ENCODE measurements at places on chromosomes 3 and 15. TPM values are rescaled to one million over a fixed set of nuclear protein-coding genes. Genes with fewer than 3 reads are reported as not detected.
A peak's percentile ranks its signal among the peaks of the same experiment; 100 is the strongest.

DNA sequence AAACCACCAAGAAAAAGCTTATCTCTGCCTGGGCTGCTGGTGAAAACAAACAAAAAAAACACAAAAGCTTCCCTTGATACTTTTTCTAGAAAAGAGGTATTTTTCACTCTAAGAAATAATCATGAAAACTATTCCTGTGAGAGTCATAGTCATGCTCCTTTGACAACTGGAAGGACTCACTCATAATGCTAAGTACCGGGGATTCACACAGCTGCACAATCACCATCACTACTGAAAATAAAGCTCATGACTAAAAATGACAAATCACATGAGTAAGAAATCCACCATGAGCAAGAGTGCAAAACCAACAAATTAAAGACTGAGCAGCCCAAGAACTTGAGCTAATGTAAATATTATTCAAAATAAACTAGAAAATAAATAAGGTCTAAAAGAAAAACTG is 10.6 kb upstream of the POU1F1 start:
- no peak for DNase-seq

GRCh38 chr15:101023501-101024072 is 104.4 kb downstream of the LRRK1 start:
- peak; percentile 38 for DNase-seq

- peak; percentile 55 for DNase-seq
These were observed 40.6 kb downstream of the AMOTL2 start for GRCh38 chr3:134333522-134334181.

DNA sequence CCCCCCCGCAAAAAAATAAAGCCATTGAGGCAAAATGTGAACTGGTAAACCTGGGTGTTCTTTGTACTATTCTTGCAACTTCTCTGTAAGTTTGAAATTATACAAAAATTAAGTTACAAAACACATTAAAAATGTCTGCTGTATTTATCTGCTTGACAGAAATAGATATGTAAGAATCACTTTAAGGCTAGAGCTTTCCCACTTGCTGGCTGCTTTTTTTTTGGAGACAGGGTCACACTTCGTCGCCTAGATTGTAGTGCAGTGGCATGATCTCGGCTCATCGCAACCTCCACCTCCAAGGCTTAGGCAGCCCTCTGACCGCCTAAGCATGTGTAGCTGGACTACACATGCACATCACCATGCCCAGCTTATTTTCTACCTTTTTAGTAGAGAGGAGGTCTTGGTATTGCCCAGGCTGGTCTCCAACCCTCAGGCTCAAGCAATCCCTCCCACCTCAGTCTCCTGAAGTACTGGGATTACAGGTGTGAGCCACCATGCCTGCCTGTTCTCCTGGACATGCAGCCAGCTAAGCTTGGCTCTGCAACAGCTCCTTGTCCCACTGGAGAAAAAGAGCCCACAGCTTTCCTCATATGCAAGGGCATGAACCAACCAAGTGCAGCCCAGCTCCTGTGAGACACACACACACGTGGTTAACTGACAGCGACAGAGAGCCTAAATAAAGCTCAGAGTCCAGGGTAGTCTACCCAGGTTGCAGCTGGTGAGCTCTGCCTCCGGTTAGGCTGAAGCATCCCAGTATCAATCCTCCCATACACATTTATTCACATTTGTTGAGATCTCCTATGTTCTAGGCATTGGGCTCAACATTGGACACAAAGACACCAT is 4.5 kb downstream of the RPS17 start:
- DNase-seq: peak; percentile 28

DNA sequence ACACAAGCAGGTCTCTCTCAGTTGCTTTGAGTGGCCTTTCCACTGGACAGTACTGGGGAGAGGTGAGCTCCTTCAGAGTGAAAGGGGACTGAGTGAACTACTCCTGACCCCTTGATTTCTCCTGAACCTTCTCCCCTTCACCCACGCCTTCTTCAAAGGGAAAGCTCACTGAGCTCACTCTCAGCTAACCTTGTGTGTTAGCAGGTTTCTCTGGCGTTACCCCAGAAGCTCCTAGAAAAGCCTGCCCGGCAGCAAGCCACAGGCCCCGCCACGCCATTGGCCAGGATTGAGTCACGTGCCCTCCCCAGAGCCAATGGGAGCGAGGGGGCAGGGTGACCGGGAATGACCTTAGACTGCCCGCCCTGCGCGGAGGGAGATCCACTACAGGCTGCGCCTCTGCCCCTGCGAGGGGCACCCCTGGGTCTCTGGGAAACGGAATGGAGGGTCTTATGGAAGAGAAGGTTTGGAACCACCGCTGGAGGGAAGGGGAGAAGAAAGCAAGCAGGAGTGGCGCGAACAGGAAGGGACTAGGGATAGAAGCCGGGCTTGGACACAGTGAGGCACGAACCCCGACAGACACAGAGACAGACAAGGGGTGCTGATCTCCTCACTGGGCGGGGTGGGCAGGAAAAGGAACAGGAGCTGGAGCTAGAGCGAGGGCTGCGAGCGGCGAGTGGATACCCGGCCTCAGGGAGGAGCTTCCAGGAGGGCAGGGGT is 17.4 kb upstream of the CLK3 start:
- DNase-seq: peak; percentile 97

- DNase-seq: no peak
These were observed 439.6 kb upstream of the MDFIC2 start for GRCh38 chr3:70752051-70752450.

- no peak for DNase-seq
These were observed 2.2 kb downstream of the FAH start for GRCh38 chr15:80155001-80155377.

GRCh38 chr15:63435204-63435820 is 53.7 kb upstream of the CA12 start:
- DNase-seq: no peak

DNA sequence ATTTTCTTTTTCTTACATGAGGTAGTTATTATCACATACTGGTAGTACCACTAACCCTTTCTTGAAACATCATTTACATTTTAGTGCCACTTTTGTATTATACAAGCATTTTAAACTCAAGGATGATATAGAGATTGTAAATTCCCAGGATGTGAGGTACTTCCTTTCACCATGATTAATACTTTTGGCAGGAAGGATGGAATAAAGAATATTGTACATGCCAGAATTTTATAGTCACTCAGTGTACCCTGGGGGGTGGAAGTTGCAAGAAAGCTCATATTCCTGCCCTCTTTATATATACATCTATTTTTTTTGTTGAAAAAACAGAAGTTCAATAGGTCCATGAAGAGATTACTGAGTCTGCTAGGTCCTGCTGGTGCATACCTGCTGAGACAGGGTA is 141.0 kb upstream of the PLSCR5 start:
- DNase-seq: no peak

DNA sequence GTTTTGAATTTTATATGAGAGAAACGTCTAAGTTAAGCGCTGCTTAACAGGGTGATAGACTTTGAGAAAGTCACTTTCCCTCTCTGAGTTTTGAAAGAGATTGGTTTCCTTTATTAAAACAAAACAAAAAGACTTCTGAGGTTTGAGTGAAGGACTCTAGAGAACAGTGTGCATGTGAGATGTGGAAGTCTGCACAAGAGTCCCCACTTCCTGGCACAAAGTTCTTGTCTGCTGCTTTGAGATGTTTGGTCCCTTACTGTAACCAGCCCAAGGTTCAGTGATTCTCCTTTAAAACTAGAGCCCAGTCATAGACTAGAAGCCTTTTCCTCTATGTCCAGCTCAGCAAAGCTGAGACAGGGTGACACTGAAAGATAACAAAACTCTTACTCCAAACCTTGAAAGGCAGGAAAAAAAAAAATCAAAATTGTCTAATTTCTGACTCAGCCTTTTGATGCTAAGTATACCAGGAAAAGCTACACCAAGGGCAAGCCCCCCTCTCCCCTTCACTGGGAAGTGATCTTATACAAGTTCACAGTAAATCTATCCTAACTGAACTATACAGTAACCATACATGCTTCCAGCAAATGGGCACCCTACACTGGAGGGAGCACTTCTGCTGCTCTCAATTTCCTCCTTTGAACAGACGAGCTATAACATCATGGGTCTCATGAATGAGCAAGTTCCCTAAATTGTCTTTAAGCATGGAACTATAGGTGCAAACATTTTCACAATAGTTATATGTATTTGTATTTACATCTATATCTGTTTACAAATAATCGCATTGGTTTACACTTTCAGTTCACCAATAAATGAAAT is 2.3 kb downstream of the POPDC2 start:
- no peak for DNase-seq

GRCh38 chr3:72634128-72634527 is 214.1 kb downstream of the SHQ1 start:
- DNase-seq: no peak

MESP2 gene
- total RNA-seq: not detected

GRCh38 chr3:8052659-8053058 is 449.0 kb upstream of the LMCD1 start:
- no peak for DNase-seq

DNA sequence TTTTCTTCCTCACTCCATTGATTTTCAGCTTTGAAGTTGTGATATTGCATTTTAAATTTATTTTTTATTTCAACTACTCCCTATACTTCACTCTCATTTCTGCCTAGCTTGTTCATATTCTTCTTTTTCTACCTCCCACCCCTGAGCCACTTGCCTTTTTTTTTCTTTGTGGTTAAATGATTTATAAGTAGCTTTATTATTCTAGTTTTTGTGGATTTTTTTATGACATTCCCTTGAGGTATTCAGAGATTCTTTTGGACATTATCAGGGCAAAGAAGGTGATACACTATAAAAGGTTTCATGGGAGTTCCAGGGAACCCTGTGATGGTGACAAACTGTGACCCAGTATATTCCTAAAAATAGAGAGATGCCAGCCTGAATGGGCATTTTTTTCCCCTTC is 3.3 kb downstream of the C15orf61 start:
- no peak for DNase-seq

All from ureter (tissue), 1 donor.